ENCODE measurements at places on chromosomes 5 and 9.

DNA sequence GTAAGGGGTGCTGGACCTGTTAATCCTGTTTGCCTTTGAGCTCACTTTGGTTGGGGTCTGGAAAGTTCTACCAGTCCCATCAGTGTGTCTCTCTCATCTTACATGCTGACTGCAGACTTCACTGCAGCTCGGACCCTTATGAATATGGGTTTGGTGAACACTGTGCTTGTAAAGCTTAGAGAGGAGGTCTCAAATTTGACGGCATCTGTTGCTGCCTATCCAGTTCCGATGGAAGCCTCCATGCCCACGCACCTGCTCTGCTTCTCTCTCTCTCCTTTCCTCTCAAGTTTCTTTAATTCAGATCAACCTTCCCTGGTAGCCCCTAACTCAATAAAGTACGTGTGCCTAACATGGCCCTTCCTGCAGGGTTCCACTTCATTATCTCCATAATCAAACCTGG lies 217.9 kb downstream of the HSPA4 start:
- DNase-seq = no peak

- no peak for DNase-seq
Measured at GRCh38 chr9:124284237-124284831, 26.6 kb downstream of the NEK6 start.

DNA sequence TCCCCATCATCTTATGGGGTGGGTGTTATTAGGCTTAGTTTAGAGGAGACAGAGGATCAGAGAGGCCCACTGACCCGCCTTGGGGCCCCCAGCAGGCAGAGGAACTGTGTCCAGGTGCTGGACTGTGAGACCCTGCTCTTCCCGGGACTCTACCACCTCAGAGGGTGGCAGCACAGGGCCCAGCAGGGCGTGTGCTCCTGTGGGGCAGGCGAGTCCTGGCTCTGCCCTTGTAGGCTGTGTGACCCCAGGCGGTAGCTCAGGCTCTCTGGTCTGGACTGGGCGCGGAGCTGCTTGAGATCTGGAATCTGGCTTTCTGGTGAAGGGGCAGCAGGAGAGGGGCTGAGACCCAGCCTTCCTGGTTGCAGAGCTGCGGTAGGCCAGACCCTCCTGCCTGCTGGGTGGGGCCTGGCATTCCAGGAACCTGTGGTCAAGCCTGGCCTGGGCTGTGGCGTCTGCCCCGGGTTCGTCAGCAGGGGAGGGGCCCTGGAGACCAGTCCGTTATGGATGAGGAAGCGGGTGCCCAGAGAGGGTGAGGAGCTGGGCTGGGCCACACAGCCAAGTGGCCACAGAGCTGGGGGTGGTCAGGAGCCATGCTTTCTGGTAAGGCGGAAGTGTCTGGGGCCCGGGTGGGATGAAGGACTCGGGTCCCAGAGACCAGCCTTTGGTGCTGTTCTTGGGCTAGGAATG lies 46.5 kb downstream of the RXRA start:
- no peak for DNase-seq

DNA sequence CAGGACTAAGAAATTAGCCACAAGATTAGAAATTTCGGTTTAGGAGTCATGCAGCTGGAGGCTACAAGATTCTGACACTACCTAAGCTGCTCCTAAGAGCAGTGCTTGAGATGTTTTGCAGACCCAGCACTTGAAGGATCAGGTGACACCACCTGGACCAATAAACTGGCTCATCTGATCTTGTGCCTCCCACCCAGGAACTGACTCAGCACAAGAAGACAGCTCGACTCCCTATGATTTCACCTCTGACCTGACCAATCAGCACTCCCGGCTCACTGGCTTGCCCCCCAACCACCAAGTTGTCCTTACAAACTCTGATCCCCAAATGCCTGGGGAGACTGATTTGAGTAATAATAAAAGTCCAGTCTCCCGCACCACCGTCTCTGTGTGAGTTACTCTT lies 170.4 kb downstream of the TTC39B start:
- peak; percentile 24 for DNase-seq

GRCh38 chr9:124290743-124291554 lies 33.2 kb downstream of the NEK6 start:
- DNase-seq = peak; percentile 35

DNA sequence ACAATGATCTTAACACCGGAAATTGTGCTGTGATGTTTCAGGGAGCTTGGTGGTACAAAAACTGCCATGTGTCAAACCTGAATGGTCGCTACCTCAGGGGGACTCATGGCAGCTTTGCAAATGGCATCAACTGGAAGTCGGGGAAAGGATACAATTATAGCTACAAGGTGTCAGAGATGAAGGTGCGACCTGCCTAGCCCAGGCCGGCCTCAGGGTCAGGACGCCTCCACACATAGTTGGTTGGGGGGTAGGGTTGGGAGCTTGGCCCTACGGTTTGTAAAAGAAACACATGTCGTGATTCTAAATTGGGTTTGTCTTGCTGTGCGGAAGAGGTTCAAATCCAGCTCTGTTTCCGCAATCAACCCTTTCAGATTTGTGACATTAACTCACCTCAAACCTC lies 6.6 kb downstream of the FCN2 start:
- DNase-seq = no peak

DNA sequence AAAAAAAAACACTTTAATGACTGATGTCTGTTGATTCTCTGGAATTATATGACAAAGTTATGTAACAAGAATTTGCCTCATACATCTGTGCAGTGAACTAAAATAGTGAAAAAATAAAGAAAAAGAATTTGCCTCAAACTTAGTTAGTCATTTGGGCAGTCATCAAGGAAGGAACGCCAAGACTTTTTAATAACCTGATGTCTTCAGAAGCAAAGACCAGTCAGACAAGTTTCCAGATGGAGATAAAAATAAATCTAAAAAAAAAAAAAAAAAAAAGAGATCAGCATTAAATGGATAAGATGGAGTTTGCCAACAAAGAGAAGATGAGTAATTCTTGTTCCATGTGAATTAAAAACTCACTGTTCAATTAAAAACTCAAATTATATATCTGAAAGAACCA lies 52.3 kb upstream of the JMY start:
- peak; percentile 86 for DNase-seq

DNA sequence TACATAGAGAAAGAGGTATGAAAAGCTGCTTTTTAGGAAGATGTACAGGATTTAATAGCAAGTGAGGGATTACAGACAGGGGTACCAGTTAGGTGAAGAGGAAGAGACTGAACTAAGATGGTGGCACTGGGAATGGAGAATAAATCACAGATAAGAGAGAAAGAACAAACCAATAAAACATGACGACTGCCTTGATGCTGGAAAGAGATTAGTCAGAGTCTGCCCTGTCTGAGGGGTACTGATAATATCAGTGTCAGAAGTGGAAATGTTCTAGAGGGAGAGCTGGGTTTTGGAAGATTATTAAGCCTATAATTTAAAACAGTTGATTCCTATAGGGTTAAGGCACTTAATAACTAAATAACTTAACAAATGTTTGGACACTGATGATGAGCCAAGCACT lies 77.7 kb downstream of the NR2F1 start:
- no peak for DNase-seq

Data from epithelial cell of esophagus (primary cell).